ENCODE measurements at places on chromosomes 7 and 10.

DNA sequence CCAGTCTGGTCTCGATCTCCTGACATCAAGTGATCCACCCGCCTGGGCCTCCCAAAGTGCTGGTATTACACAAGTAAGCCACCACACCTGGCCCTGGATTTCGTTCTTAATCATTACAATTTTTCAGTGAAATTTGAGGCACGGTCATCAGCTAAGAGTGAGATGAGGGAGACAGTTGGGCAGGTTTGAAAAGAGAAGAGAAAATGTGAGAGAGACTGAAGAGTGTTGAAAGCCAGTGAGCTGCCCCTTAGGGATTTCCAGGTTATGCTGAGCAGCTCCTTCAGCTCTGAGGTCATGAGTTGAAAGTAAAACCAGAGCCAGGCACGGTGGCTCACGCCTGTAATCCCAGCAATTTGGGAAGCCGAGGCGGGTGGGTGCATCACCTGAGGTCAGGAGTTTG, 5.9 kb upstream of the UPF2 start:
- no peak for DNase-seq

GRCh38 chr7:31051598-31052486, at the start of gene ADCYAP1R1:
ADCYAP1R1 (plus strand) TSS chr7:31052308; CDS start chr7:31063265, 10,957 bp downstream.
- no peak for DNase-seq

GRCh38 chr7:88455696-88456095, 149.0 kb upstream of the STEAP4 start:
- DNase-seq, result no peak

DNA sequence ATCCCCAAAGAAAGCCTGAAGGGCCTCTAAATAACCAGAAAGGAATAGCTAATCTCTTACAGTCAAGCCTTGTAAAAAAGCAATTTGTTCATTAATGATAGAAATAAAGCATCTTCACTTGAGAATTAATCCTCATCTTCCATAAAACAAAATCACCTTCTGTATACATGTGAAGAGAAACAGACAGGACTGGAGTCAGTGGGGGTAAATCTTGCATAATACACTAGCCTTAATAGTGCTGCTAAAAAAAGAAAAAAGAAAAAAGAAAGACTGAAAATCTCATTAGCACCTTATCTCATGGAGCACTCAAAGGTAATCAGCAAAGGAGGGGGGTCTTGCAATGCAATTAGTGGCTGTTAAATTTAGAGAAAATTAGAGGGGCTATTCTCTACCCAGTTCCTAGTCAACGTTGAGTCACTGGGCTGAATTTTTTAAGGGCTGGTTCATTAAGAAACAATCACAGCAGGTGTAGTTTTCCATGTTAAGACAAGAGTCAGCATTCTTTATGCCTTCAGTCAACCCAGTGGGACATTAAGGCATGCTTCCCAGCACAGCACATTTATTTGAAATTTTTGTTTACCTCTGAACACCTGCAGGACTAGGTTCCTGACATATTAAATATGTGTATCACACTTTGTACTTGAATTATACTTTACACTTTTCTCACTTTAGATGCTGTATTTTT, 1455.7 kb upstream of the CELF2 start:
- no peak for DNase-seq

GRCh38 chr10:97796651-97797050, 24.9 kb upstream of the SFRP5 start:
- no peak for DNase-seq

DNA sequence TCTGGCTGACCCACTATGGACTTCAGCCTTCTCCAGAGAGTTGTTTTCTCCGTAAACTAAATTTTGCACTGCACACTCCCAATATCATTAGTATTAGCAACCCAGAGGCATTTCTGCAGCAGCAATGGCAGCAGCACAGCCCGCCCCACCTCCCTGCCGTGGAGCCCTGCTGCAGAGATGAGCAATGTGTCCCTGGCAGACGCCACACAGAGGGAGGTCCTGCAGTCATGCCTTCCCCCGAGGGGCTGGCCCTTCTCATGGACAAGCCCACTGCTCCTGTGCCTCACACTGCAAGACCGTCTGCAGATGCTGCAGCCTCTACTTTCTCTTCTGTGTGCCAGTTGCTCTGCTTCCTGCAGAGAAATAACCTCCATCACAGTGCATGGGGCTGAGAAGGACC, 393.4 kb upstream of the MKI67 start:
- no peak for DNase-seq

DNA sequence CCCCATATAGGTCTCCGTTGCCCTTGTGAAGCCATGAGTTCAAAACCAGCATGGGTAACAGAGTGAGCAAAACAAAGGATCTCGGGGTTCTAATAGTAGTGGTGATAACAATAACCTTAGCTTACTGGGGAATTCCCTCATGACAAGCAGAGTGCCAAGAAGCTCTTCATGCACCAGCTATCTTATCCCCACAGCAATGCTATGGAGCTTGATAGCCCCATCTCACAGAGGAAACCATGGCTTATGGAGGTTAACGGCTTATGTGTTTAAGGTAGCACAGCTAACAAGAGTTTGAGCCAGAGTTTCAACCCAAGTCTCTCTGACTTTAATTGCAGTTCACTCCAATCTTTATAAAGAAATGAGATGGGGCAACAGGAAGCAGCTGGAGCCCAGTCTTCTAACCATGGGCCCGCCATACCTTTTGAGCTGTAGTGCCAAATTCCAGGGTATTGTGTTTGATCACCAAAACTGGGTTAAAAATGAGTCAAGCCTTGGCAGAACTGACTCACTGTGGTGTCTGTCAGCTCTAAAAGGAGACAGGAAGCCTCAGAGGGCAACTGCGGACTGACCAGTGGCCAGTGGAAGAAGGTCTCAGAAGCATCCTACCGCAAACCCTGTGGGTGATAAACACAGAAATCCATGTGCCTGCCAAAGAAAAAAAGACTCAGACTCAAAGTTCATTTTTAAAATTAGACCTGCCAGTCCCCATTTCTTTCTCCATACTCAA, 16.5 kb upstream of the PLAU start:
- no peak for DNase-seq

DNA sequence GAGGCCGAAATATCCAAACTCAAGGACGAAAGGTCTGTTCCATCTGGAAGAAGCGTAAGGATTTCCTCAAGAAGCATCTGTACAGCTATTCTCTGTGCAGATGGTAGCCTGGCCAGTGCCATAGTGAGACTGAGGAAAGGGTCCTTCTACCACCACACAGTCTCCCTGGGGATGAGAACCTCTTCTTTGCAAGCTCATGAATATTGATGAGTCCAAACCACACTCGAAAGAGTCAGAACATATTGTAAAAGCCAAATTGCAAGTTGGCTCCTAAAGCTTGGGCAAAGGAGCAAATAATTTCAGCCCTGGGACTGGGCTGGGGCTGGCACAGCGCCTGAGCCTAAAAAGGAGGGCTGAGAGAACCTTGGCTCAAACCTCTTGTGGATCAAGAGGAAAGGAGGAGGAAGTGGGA, 66.1 kb upstream of the PIP4K2A start:
- DNase-seq, result no peak

GRCh38 chr10:86950349-86950748, 7.1 kb downstream of the MMRN2 start:
- no peak for DNase-seq

GRCh38 chr10:11245095-11245479, 227.4 kb downstream of the CELF2 start:
- DNase-seq, result no peak

- DNase-seq, result no peak
Measured at GRCh38 chr10:99395750-99396445, 34.5 kb downstream of the GOT1 start.

DNA sequence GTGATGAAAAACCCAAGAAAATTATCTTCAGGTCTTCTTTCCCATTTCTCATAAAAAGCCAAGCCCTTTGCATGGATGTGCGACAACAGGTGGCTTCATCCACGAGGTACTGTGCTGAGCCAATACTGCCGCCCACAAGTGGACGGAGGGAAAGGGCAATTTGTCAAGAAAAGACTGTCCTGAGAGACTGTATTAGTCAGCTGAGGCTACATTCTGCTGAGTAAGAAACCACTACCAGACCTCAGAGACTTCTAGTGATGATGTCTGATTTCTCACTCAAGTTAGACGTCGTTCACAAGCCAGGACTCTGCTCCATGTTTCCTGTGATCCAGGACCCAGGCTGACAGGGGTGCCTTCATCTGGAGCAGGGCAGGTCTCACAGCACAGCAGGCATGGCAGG, 171.5 kb upstream of the CDCA7L start:
- no peak for DNase-seq

GRCh38 chr7:1187127-1187526, 27.1 kb upstream of the ZFAND2A start:
- no peak for DNase-seq

GRCh38 chr10:70253878-70254765, 20.9 kb upstream of the PPA1 start:
- no peak for DNase-seq

DNA sequence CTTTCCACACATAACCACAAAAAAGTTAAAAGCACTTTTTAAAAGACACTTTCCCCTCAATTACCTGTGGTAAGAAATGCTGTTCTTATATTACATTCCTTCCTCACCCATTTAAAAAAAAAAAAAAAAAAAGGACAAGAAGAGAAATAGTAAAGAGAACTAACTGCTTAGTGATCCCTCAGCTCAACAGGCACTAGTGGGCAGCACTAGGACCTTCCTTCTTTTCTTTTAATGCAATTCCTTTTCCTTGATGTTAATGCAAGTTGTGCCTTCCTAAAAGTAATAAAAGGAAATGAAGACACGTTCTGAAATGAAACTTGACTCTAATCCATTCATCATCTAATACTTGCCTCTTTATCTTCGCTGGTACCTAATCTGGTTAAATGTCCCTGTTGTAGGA, 189.7 kb downstream of the TCF7L2 start:
- no peak for DNase-seq

DNA sequence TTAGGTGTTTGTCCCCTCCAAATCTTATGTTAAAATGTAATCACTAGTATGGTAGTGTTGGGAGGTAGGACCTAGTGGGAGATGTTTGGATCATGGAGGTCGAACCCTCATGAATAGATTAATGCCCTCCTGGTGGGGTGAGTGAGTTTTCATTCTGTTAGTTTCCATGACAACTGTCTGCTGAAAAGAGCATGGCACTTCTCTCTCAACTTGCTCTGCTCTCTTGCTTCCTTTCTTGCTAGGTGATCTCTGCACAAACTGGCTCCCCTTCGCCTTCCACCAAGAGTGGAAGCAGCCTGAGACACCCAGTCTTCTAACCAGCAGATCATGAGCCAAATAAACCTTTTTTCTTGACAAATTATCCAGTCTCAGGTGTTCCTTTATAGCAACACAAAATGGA, 853.9 kb downstream of the SORCS1 start:
- DNase-seq, result no peak

DNA sequence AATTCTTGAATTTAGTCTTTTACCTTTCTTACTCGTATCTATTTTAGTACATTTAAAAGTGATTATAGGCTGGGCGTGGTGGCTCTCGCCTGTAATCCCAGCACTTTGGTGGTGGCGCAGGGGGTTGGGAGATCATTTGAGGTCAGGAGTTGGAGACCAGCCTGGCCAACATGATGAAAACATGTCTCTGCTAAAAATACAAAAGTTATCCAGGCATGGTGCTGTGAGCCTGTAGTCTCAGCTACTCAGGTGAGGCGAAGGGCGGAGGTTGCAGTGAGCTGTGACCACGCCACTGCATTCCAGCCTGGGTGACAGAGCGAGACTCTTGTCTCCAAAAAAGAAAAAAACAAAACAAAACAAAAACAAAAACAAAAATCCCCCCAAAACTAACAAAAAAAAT, 12.2 kb downstream of the PRKCQ start:
- DNase-seq, result no peak

GRCh38 chr7:85833066-85833465, 646.2 kb upstream of the SEMA3D start:
- no peak for DNase-seq

DNA sequence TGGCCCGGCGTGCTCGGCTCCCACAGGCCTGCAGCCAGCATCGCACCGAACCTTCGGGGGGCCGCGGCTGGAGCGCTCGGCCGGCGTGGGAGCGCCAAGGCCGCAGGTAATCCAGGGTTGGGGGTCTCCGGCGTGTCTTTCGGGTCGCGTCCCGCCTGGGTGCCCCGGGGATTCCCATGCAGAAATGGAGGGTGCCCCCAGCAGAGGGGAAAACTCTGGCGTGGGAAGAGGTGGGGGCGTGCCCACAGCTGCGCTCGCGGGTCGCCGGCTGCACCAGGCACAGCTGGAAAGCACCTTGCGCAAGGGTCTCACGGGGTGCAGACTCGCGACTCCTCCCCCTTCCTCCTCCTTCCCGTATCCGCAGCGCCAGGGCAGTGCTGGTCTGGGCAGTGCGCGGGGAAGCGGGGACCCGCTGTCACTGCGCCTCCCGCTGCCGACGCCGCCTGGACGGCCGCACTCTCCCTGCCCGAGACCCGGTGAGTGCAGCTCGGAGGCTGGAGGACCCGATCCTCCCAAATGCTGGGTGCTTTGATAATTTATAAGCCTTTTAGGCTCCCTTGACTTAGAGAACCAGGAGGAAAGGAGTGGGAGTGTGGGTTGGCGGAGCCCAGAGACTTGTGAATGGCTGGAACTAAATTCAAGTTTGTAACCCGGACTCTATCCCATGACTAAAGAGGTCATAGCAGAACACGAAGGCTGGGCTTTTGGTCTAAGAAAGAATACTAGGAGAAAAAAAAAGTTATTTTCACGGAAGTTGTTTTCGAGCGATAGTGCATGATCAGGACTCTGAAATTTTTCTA, 489 bp downstream of the MAP3K8 start:
- DNase-seq, result no peak

All from stimulated activated CD8-positive, alpha-beta memory T cell treated with anti-CD3 and anti-CD28 coated beads, Interleukin-2, amount 100 ng/mL, for 1 hour (primary cell).